ENCODE measurements at places on chromosomes 11 and 22. TPM values are rescaled to one million over a fixed set of nuclear protein-coding genes. Genes with fewer than 3 reads are reported as not detected.

DNA sequence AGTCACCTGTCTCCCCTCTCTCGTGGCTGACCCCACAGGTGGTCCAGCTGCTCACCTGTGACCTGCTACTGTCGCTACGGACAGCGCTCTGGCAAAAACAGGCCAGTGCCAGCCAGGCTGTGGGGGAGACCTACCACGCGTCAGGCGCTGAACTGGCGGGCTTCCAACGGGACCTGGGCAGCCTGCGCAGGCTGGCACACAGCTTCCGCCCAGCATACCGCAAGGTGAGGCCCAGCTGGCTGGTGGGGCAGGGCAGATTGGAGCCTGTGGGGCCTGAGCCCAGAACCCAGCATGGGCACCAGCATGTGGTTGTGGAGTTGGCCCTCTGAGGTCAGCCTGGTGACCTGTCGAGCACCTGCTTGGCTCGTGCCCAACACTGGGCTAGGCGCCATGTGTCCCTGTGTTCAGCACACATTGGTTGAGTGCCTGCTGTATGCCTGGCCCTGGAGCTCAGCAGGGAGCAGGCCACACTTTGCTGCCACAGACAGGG is 11.9 kb downstream of the SHISA8 start:
- DNase-seq = peak; percentile 86

DNA sequence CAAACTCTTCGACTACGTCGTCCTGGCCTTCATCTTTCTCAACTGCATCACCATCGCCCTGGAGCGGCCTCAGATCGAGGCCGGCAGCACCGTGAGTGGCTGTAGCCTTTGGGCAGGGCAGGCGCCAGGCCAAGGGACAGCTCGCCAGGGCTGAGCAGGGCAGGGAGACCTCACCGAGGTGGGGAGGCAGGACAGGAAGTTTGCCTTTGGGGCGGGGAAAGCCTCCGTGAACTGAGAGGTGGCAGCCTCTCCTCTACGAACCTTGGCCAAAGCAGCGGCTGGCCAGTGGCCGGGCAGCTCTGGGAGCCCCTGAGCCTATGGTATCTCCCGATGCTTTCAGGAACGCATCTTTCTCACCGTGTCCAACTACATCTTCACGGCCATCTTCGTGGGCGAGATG is 93.2 kb downstream of the CACNA1I start:
- DNase-seq = no peak

DNA sequence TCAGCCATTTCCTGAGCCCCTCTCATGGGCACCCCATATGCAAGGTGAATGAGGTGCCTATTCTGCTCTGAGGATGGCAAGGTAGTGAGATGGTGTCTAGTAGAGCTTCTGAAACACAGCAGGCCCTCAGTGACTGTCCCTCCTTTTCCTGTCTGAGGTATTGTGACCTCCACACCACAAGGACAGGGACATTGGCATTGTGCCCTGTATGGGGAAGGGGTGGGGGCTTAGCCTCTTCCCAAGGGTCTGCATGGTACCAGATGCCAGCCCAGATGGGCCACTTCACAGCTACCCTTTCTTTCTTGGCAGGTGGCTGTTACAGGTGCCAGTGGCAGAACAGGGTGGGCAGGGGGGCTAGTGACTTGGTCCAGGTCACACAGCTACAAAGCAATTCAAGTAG is 78.8 kb downstream of the CABIN1 start:
- DNase-seq = no peak

DNA sequence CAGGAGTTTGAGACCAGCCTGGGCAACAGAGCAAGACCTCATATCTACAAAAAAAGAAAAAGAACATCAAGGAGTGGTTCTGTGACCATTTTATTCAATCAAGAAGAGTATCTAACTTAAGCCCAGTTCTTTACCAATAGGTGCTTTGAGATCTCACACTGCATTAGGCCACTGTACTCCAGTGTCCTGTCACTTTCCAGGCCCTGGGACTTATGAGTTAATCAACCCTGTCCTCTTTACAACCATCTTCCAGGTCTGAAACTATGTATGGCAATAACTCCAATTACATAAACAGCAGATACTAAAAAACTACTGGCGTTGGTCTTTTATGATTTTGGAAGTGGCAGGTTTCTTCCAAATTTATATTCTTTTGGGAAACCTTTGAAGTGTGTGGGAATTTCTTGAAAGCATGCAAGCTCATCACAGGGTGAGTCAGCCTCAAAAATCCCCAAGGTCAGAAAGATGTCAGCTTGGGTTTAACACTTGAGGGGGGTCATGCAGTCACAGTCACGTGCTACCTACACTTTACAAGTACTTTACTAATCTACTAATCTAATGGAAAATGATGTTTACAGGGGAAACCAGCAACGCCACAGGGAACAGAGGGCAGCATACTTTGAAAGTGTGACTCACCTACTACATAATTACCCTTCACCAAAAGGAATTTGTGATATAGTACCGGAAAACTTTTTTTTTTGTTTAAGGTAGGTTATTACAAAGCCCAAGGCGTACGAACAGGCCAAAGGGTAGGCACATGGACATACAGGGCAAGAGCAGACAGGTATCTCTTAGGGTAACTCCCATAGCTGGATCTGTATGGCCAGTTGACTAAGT is 15.6 kb downstream of the PISD start:
- DNase-seq = no peak

Gene DCDC1
- 54.1 TPM for total RNA-seq

DNA sequence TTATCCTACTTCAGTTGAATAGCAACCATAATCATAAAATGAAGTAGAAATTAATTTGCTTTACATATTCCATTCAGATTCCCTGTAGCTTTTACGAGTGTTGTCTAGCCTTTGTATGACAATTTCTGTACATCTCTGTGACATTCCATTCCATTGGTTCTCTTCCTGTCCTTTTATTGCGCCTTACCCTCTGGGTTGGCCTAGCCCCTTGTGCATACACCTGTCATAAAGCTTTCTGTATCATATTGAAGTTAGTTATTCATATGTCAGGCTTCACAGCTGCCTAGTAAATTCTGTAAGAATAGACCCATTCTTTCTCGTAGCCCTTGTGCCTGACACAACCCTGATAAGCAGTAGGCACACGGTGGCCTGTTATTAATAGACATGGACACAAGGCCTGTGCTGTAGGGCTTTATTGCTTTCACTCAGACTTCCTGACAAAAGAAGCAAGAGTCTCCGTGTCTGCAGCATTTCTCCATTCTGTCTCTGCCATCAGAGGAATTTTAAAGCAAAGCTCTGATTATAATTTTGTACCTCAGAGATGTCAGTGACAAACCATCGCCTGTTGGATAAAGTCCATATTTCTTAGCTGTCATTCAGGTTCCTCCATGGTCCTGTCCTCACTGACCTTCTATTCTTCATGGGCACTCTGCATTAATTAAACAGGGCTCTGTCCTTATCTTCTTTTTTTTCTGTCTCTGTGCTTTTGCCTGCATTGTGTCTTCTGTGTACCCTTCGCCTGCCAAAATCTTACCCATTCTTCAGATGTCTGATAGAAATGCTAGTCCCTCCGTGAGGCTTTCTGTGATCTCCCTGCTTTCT is 49.4 kb downstream of the BID start:
- no peak for DNase-seq

GRCh38 chr11:102112509-102112821 is 2.2 kb downstream of the YAP1 start:
- DNase-seq = no peak

GRCh38 chr11:109788948-109789490 is 304.2 kb upstream of the ZC3H12C start:
- DNase-seq = no peak

- DNase-seq = no peak
These were observed 158.4 kb downstream of the ATG16L2 start for GRCh38 chr11:72972496-72973128.

- DNase-seq = no peak
These were observed 46.4 kb upstream of the SC5D start for GRCh38 chr11:121246021-121246768.

Gene ZNF214
- total RNA-seq = 13.1 TPM

DNA sequence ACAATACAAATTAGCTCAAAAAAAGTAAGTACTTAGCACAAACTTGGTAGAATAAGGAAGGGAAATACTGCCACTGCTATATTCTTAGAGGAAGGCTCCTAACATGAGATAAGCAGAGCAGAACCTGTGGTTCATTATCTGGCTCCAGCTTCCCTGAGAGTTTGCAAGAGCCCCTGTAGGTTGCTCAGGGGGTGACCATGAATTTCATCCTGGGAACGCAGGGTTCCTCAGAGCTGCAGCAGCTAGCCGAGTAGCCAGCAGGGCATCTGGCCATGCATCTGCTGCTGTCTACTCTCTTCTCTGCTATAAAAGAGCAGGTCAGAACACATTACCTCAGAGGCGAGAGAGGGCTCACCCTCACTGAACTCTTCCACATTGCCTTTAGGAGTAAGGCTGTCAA is 67.3 kb downstream of the TRPC6 start:
- DNase-seq = no peak

GRCh38 chr11:76225122-76225611 is 18.9 kb upstream of the WNT11 start:
- no peak for DNase-seq

DNA sequence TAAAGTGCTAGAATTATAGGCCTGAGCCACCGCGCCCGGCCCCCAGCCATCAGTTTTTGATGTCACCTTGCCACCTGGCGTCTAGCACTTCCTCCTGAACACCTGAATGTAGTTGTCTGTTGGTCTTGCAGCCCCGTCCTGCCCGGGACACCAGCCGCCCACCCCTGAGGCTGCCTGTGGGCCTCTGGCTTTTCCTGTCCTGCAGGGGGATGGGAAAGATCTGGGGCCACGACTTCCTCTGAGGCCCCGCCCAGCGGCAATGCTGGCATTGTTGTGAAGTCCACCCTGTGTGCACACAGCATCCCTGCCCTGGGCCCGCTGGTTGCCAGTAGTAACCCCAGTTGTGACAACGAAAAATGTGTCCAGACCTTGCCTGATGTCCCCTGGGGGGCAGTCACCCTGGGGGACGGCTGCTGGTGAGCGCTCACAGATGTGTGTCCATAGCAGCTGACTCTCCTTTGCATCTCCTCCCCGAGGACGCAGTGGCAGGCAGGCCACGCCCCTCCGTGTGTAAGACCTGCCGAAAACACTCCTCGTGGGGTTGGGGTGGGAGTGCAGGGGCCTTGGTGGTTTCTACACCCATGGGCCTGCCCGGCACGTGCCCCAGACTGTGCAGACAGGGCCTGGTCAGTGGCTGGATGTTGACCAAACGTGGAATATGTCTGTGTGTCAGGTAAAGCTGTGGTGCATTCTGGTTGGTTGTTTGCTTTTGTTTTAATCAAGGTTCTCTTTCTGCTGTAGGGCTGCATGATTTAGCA is 6.8 kb downstream of the SELENOO start:
- DNase-seq = no peak

- DNase-seq = no peak
These were observed 89.1 kb upstream of the MTNR1B start for GRCh38 chr11:92880381-92880780.

DNA sequence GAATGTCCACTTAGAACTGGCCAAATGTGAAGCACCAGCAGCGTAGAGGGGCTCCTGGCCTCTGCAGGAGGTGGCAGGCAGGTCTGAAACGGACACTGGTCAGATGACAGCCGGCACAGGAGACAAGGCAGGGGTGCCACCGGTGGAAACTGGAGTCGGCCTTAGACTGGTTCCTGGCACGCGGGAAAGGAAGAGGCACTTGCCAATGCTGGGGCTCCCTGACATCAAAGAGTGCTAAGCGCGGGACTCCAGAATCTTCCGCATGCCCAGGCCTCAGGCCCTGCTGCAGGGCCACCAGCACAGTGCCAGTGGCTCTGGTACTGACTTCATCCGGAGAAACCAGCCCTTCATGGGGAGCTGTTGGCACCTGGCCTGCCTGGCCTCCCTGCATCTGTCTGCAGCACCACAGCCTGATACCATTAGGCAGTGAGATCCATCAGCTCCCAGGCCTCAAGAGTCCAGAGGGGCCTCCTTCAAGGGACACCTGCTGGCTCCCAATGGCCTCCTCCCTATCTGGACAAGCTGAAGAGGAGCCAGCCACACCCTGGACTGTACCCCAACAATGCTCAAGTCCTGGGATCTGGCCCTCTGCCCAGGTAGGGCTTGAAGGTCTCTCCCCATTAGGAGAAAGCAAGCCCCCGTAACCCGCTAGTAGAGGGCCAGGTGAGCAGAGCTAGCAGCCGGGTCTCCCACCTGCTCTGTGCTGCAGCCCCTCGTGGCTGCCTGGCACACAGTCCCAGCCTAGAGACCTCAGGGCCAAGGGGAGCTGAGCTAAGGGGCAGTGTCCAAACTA is 29.7 kb upstream of the GNB1L start:
- DNase-seq = no peak

DNA sequence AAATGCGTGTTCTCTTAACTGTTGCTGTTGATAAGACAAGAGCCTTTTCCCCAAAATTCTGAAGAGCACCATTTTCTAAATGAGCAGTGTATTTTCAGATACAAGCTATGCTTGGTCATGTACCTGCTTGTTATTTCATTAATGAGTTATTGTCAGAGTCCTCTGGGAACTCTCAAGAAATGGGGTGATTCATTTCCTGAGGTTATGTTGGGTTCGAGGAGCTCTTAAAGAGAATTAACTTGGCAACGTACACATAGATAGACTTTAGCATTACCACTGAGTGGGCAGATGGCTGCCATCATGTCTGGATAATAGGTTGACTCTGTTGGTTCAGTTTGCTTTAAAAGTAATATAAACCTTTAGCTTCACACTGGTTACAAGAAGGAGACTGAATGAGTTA is 87.9 kb upstream of the SORL1-AS1 start:
- no peak for DNase-seq

Gene CHRNA10
- total RNA-seq = 1.8 TPM

GRCh38 chr22:37273846-37274225 is 8.5 kb upstream of the CYTH4 start:
- no peak for DNase-seq

GRCh38 chr11:99638073-99638553 is 617.4 kb downstream of the CNTN5 start:
- DNase-seq = no peak

GRCh38 chr11:62926680-62927455 is 5.7 kb upstream of the CHRM1 start:
- no peak for DNase-seq

DNA sequence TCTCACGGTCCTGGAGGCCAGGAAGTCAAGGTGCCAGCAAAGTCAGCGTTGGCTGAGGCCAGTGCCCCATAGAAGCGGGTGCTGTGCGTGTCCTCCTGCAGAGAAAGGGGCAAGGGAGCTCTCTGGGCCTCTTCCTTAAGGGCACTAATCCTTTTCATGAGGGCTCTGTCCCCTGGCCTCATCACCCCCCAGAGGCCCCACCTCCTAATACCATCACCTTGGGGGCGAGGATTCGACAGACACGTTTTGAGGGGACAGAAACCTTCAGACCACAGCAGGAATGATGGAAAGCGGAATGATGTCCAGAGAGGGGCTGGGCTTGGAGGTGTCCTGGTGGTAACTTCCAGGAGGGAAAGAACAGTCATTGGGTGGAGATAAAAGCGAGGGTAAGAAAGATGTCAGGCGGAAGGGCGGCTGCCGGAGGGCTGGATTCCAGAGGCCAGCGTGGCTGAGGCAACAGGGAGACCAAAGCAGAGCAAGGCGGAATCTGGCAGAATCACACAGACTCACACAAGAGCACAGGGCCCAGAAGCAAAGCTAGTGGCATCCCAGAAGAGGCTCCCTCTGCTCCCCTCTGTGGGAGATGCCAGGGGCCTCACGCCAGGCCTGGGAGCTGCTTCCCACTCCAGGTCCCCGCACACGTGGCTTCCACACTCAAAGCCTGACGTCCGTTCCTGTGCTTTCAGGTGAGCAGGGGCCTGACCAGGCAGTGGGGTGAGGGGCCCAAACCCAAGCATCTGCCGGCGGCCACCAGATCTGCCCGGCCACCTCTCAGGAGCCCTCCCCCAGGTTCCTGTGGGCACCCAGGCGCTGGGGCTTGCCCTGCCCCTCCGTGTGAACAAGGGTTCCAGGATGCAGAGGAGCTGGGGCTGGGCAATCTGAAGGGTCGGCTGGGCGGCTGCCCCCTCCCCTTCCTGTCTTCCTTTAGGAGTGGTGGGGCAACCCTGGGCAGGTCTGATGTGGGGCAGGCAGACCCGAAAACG is 784.5 kb downstream of the BRD1 start:
- DNase-seq = no peak
